ENCODE measurements at places on chromosomes 5 and 9.

DNA sequence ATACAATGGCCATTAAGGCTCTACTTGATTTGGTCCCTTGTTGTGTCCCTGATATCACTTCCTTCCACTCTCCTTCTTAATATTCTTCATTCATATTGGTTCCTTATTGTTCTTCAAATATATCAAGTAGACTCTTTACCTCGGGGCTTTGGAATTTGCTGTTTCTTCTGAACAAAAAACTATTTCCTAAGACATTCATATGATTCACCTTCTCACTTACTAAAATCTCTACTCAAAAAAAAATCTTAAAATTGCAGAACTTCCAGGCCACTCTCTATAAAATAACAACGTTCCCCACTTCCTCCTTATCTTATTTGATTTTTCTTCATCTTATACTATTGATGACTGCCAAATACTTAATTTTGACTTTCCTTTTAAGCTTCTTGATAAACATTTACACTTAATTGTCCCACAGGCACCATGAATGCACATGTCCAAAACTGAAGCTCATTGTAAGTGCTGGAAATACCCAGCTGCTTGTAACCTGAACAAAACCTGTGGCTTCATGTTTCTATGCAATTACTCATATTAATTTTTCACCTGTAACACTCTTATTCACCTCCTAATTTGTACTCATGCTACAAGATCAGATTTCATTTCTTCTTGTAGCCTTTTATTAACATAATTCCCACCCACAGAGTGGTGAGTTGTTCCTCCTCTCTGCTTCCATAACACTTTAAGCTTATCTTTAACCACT, 58.4 kb upstream of the NUDT12 start:
- no peak for DNase-seq

DNA sequence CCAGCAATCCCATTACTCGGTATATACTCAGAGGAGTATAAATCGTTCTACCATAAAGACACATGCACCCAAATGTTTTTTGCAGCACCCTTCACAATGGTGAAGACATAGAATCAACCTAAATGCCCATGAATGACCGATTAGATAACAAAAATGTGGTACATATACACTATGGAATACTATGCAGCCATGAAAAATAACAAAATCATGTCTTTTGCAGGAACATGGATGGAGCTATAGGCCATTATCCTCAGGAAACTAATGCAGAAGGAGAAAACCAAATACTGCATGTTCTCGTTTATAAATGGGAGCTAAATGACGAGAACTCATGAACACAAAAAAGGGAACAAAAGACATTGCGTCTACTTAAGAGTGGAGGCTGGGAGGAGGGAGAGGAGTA, 114.5 kb downstream of the HTR4 start:
- DNase-seq, result no peak

DNA sequence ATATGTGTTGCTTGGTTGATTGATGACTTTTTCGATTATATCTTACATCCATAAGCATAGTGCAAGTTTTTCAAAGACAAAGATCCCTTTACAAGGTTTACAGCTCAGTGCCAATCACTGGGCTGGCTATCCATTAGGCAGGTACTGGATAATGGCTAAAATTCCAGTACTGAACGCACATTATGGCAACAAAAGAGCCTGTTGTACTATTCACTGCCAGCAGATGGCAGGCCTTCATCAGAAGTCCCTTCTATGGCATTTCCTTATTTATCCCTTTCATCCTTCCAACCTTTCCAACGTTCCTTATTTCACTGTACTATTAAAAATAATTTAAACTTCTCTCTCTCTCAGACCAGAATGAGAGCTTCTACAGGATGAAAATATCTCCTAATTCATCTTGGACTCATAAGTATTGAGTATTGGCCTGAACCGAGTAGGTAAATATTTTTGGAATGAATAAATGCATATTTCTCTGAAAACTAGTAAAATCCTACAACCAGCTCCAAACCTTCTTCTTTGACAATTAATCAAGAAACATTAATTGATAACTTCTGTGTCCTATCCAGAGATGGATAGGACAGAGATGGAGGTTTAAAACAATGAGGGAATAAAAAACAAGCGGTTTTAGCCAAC, 6.7 kb upstream of the WNT8A start:
- peak; percentile 84 for DNase-seq

DNA sequence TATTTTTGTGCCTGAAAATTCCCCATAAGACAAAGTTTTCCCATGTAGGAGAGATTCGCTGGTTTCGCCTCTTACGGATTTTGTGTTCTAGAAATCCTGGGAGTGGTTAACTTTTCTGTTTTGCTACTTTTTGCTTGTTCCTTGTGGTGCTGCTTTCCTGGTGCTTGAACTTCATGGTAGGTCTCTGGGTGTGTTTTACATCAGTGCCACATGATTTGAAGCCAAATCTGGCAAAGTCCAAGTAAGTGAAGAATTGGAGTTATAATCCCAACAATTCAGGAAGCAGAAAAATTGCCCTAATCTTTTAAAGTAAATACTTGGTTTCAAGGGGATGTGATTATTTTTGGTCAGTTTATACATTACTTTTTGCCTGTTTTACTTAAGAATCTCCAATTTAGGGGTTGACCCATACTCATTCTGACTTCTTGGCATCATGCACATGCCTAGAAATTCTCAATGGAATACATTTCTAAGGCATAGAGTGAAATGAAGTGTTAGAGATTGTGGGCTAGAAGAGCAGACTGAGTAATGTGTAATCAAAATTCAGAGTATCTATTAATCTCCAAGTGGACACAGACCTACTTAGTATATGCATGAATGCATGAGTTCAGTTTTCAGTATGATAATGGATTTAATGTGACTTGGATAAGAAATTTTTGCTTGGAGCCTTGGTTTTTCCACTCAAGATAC, 189.7 kb downstream of the CSNK1G3 start:
- DNase-seq, result no peak

DNA sequence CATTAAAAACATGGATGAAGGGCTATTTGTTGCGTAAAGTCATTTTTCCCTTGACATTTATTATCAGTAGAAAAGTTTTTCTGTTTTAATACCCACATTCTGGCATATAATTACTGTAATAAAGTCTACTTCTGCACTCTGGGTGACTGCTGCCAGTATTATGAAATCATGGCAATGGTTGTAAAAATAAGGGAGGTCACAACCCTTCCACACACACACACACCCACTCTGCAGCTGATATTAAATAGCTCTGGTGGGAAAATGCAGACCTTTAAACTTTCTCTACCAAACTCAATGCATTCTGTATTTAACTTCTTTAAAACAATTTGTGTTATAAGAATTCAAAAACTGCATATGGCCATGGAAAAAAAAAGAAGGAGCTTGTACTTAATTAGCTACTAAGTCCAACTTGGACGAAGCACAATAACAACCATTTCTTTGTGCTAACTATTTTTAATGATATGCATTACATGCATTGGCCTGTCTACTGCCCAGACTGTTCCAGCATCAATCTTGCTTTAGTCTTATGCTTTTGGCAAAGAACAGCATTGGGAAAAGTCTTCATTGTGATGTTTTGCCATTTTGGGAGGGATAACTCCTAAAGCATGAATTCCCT, 137.6 kb upstream of the MAP3K1 start:
- no peak for DNase-seq

GRCh38 chr9:136927343-136928271, 16.9 kb downstream of the FBXW5 start:
- no peak for DNase-seq

DNA sequence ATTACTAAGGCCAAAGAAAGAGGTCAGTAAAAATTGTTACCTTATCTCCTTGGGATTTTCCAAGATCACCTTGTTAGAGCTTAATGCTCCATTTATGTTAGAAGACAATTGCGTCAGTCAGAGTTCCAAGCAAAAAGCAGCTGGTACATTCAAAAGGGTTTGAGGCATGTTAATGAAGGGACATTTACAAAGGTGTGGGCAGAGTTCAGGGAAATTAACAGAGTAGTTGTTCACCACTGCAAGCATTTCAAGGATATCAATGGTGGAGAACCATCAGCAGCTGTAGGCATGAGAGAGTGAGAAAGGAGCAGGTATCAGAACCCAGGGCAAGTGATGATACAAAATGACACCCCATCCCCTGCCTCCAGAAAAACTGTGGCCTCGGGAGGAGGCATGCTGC, 17.0 kb upstream of the SMARCA2 start:
- DNase-seq, result no peak

DNA sequence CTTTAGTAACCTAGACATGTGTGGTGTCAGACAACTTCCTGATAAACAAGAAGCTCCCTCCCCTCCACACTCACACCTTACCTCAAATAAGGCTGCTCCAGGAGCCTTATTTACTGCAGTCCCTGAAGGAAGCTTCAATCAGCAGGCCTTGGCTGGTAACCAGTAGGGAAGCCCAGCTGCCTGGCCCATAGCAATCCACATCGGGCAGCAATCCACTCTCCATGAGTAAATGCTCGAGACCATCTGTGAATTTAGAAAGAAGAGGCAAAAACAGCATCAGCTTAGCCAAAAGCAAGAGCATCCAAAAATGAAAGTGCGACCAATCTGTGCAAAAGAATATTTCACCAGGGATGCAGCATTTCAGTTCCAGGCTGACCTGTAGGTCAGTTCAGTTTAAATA, 213.3 kb upstream of the TUSC1 start:
- no peak for DNase-seq

DNA sequence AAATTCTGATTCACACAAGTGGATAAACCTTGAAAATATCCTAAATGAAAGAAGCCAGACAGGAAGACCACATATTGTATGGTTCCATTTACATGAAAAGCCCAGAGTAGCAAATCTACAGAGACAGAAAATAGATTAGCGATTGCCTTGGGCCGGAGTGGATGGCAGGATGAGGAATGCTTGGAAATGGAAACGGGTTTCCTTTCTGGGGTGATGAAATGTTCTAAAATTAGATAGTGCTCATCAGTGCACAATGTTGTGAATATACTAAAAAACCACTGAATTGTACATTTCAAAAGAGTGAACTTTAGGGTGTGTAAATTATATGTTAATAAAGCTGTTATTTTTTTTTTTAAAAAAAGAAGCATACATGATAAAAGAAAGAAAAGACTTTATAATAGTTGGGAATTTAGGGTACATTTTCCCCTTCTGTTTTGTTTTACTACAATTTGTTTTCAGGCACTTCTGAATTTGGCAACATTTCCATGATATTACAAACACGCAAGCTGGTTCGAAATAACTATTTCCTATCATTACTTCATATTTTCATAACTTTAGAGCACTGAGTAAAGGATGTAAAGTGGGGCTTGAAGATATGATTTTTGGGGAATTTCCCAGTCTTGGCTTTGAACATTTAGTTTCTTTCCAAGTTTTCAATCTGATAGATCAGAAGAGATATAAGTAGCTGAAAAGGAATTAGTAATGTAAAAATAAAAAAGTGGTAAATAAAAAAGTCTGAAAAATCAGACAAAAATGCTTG, 23.9 kb downstream of the SLC35A4 start:
- DNase-seq, result no peak

GRCh38 chr5:163504079-163504931, 1.1 kb upstream of the MAT2B start:
- peak; percentile 55 for DNase-seq

GRCh38 chr5:92505145-92505544, 1075.9 kb downstream of the NR2F1-AS1 start:
- DNase-seq, result no peak

DNA sequence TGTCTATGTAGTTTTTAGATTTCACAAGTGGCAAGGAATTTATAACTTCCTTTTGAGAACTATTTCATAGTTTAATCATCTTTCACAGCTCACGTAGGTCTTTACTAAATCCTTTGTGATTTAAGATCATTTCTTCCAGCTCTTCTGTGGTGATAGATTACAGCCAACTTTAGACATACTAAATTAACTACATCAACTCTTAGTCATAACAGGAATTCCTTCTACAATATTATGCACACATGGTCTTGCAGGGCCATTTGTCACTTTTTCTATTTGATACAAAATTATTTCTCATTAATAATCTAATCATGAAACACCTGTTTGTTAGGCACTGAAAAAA, 208.4 kb downstream of the PDE4D start:
- DNase-seq, result no peak

DNA sequence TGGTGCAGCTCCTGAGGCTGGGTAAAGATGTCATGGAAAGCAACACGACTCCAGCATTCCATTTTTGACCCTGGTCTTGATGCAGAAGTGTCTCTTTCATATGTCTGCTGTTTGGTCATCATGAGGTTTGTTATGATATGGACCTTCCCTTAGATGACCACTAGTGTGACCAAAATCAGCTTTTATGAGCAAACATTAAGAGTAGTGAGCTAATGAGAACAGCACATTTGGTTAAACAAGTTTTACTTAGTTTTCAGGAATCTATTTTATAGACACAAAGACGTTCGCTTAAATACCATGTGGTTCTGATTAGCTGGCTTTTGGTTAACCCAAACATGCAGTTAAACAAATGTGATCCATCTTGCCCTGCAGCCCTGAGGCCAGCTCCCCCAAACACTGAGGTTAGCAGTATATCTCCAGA, 56.7 kb upstream of the ACTBL2 start:
- no peak for DNase-seq

GRCh38 chr9:126673689-126674364, 60.1 kb downstream of the LMX1B start:
- peak; percentile 80 for DNase-seq

GRCh38 chr5:145792840-145793239, 42.3 kb downstream of the PRELID2 start:
- no peak for DNase-seq

- DNase-seq, result no peak
Observed at GRCh38 chr5:40483316-40483715, 196.4 kb upstream of the PTGER4 start.

DNA sequence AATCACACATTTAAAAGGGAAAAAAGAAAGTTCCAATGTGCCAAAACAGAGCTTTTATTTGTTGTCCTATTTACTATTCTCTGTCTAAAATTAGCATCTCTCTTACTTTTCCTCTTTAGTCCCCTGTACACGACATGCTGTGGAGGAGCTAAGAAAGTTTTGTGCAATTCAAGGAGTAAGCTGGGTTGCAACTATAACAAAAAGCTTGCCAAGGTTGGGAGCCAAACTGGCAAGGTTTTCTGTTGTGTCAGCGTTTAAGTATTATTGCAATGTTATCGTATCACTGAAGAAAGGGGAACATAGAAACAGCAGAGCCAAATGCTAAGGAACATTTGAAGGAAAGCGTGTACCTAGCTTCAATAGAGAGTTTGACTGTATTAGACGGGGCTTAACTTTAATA, 680.8 kb downstream of the CETN3 start:
- no peak for DNase-seq
